ENCODE measurements at places on chromosomes 16 and 17.
A peak's percentile ranks its signal among the peaks of the same experiment; 100 is the strongest.

DNA sequence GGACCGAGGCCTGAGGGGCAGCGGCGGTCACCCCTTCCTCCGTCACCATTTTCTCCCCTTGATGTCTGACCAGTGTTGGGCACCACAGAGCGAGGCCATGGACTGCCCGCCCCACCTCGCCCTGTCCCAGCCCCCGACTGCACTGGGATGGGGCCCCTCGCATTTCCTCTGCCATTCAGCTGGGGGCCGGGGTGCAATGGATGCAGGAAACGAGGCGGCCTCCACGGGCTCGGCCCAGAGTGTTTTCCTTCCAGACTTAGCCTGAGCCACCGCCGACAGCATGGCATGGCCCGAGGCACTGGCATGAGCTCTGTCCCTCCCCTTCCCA, 44.6 kb upstream of the ZC3H18 start:
- DNase-seq: no peak

- DNase-seq: no peak
Measured at GRCh38 chr17:45396496-45397205, 36.0 kb downstream of the ARHGAP27 start.

- DNase-seq: peak; percentile 83
Measured at GRCh38 chr17:41919165-41919817, 540 bp upstream of the ACLY start.

GRCh38 chr16:81526199-81526598, 81.6 kb downstream of the CMIP start:
- no peak for DNase-seq

DNA sequence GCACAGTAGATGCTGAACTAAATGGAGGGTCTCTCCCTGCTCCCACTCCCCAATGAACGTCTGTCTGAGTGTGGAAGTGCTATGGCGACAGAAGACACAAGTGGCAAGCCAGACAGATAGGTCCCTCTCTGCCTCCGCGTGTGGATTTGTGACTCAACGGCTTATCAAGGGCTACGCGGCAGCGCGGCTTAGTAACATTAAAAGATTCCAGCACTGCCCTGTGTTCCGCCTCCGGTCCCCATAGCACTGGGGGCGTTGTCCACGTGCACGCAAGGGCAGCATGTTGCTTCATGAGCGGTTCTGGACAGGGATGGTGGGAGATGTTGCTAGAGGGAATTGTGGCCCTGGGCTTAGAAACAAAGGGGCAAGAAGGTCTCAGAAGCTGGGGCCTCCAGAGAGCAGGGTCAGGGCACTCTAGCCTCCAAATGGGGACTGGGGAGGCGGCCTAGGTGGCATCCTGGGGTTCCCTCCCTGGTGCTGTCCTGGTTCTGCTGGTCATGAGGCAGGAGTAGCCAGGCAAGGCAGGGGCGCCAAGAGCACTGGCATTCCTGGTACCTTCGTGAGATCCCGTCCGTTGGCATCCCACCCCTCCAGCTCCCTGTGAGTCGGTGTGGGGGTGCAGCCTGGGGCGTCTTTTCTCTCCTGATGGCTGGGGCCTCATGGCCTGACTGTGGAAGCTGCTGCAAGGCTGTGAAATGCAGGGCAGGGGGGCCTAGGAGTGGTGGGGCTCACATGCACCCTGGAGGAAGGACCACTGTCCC, 9.1 kb downstream of the CRHR1 start:
- no peak for DNase-seq

DNA sequence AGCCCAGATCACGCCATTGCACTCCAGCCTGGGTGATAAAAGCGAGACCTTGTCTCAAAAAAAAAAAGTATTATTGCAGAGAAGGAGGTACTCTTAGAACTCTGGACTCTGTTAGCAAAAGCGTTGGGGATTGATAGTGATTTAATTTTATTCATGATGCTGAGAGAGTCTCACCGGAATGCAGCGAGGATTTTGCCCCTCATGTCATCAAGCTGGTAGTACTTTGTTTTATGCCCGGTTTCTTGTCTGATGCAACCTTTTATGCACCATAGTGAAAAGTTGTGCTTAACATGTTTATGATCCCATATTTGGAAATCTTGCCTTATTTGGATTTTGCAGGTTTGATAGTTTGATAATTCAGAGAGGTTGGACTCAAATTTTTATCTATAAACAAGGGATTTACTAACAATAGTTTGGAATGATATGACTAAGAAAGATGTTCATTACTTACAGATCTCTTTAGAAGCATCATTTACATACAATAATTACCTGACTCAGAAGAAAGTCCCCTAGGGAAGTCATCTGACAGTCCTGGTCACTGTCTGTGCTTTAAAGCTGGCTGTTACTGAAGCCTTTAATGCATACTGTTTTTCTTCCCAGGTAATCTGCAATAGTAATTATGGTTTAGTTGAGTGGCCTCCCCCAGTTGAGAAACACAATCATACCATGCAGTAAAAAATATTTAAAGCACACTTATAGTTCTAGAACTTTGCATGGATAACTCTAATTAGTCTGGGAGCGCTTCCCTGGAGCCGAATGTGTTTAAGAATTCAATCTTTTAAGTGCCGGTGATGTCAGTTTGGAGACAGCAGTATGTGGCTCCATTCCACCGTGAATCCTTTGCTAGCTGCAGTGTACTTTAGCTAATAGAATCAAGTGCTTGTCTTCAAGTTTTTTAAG, 120.9 kb downstream of the PRKCA start:
- no peak for DNase-seq

DNA sequence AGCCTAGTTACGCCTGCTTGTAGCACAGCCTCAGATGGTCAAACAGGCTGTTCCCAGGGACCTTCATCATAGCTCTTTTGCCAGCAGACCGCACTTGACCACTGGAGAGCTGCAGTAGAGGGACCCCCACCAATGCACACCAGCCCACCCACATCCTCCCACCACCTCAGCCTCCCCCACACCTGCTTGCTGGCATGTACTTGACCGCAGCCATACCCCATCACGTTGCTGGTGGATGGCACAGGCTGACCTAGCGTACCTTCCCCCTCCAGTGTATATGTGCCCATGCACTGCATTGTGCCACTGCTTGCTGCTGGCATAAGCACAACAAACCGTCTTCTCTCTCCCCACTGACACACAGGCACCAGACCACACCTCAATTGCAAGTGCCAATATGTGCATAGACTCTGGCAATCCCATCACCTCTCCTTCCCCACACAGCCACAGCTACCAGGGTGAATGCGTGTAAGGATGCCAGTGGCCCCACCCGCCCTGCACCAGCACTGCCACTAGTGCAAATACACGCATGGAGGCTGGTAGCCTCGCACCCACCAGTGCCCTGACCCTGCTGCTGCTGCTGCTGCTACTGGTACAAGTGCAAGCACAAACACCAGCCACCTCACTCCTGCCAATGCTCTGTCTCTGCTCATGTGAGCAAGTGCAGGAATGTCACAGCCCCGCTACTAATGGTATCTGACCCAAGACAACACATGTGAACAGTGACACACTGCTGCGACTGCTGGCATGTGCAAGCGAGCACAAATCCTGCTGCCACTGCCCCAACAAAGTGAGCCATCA, 1377.6 kb downstream of the CDH11 start:
- no peak for DNase-seq

DNA sequence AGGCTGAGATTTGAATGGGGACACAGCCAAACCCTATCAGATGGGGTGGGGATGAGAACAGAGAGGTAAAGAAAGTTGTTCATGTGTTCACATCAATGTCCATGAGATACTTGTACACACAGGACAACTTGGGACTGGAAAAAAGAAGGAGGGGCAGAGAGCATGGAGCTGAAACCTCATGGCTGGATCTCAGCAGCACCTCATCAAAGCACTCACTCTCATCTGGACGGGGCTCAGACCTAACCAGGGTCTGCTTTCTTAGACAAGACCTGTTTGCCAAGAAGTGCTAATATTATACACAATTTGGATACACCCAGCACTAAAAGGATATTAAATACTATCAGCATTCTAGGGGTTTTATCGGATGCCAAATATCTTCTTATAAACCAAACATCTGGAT, 399.8 kb downstream of the SLC39A11 start:
- DNase-seq: no peak

DNA sequence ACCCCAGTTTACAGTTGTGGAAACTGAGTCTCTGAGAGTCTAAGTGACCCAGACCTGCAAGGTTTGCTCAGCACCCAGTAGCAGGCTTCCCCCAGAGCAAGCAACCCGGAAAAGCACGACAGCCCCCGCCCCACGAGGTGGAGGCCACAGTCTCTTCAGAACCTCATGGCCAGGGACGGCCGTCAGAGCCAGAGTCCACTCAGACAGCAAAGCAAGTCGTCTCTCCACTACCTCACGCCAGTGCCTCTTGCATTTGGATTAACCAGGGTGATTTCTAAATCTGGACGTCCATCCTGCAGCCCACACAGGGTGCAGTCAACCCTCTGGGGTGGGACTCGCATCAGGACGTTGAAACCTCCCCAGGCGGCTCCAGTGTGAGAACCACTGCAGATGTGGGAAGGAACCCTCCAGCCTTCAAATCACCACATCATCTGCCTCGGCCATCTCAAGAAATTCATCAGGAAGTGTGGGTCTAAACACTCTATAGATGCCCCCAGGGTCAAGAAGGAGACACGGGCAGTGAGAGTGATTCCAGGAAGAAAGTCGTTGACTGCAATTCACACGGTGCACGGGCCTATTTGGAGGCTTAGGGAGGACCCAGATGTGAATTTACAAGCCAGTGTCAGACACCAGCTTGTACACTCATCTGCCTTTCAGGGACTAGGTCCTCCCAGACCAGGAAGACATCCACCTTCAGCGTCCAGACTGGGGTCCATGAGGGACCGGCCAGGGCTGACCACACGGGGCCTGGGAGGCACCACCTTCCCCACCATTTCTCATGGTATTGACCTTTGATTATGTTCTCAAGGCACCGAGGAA, 20.2 kb upstream of the RBFOX3 start:
- DNase-seq: no peak

GRCh38 chr16:12801511-12802042, 2.1 kb downstream of the CPPED1 start:
- no peak for DNase-seq

DNA sequence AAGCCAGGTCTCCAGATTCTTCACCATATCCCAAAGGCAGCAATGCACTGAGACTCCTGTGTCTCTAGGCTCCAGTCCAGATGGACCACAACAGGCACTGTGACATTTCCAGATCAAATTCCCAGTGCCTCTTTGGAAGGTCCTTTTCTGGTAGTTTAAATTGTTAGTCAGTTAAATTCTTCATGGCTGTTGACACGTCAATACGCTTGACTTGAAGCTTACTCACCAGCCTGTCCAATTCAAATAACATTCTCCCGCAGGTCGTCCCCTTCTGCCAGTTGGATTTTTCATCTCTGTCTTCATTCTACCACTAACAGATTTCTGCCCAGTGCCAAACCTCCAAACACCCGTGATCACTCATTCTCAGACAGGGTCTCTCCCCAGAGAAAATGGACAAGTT, 86.7 kb downstream of the SHISA9 start:
- DNase-seq: no peak

- DNase-seq: peak; percentile 62
Measured at GRCh38 chr17:10226930-10227695, 28.7 kb upstream of the GAS7 start.

- no peak for DNase-seq
Measured at GRCh38 chr16:46896314-46896968, 12.3 kb downstream of the GPT2 start.

- no peak for DNase-seq
Measured at GRCh38 chr17:45380991-45381390, 51.7 kb downstream of the ARHGAP27 start.

GRCh38 chr16:12252616-12253015, 276.1 kb downstream of the SNX29 start:
- DNase-seq: no peak

- no peak for DNase-seq
Measured at GRCh38 chr17:78032166-78032565, 73.7 kb downstream of the TNRC6C start.

DNA sequence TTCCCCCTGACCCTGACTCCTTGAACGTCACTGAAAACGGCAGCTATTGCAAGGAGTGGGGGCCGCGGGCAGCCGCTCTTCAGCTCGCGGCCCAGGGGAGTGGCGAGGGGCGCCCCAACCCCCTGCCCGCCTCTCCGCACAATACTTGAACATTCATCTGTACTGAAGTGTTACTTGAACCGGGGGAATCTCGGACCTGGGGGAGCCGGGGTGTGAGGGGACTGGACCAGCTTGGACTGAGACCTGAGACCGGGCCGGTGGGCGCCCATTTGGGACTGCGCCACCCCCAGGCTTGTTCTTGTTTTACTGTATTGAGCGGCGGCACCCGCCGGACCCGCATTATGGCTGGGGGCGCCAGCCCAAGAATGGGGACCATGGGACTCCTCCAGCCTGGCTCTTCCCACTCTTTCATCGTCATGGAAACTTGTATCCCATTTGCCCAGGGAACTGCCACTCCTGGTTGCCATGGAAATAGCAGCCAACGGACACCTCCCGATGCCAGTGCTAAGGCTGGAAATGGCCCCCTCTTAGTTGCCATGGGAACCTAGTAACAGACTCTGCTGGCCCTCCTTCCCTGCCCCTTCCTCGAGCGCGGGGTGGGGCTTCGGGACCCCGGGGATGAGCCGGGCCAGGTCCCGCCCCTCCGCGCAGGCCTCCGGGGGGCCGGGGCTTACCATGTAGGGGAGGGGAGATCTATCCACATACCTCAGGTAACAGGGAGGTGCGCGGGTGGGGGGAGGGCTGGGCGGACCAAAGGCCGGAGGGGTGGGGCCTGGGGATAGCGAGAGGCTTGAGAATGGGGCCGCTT, 805 bp upstream of the ORAI3 start:
- DNase-seq: peak; percentile 98

- DNase-seq: no peak
Measured at GRCh38 chr17:4766201-4766600, 5.5 kb upstream of the TM4SF5 start.

DNA sequence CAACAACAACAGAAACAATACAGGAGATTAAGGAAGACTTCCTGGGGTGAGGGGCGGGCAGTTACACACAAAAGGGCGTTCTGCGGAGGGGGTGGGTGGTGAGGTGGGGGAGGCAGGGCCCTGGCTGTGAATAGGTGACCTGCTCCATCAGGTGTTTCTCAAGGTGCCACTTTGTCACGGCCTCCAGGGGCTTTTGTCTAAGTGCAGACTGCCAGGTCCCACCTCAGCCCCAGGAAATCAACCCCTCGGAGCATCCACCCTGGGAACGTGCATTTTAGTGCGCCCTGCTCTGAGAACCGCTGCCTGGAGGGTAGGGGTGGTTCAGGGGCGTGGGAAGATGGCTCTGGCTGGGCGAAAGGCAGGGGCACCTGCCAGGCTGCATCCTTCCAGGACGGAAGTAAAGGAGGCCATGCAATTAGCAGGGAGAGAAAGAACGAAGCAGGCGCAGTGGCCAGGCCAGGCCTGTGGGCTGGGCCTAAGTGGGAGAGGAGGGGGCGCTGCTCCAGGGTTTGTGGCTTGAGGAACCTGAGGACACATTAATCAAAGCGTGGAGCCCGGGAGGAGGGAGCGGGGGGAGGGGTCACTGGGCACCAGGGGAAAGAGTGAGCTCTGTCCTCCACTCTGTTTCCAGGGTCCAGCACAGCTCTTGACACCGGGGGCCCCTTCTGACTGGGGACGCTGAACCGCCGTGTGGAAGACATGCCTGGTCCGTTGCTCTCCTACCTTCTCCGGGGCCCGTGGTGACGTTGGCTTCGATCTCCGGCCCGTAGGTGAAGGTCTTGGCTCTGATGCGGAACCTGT, 49.4 kb upstream of the CDC42EP4 start:
- DNase-seq: no peak
